NCI-H2171 treated with DMSO at 0.1 percent for 48 hours (cell line): ENCODE measurements at places on chromosomes 3 and 15.

GRCh38 chr3:59244343-59244742 is 194.5 kb upstream of the CFAP20DC start:
- no peak for DNase-seq

- no peak for DNase-seq
These were observed 8.8 kb downstream of the EAF1 start for GRCh38 chr3:15436246-15436645.

GRCh38 chr15:44666210-44667038 is 3.0 kb upstream of the SPG11 start:
- DNase-seq: no peak

DNA sequence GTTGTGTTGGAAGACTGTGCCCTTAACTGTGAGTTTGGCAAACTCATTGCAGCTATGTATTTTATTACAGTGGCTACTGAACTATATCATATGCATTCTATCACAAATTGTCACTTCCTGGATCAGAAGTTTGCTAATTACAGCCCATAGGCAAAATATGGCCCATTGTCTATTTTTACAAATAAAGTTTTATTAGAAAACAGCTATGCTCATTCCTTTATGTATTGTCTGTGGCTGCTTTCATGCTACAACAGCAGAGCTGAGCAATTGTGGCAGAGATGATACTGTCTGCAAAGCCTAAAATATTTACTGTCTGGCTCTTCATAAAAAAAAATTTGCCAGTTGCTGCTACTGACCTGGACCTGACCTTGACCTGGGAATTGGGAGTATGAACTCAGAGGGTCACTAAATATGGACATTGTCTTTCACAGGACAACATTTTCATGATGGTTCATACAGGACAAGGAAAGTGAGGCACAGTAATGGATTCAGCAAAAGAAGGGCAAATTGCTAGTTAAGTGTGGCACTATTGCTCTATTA is 316.9 kb downstream of the ZNF621 start:
- no peak for DNase-seq

GRCh38 chr3:71130471-71131374 is 452.8 kb downstream of the FOXP1 start:
- DNase-seq: no peak

DNA sequence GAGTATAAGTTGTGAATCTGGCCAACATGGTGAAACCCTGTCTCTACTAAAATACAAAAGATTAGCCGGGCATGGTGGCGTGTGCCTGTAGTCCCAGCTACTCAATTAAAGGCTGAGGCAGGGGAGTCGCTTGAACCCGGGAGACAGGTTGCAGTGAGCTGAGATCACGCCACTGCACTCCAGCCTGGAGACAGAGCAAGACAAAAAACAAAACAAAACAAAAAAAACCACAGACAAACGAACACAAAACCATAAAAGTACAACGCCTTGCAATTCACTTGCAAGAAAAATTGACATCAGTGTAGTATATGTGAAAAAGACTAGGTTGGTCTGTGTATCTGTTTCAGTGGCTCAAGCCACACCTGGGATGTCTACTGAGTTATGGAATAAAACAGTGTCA is 29.9 kb upstream of the CCDC80 start:
- no peak for DNase-seq

DNA sequence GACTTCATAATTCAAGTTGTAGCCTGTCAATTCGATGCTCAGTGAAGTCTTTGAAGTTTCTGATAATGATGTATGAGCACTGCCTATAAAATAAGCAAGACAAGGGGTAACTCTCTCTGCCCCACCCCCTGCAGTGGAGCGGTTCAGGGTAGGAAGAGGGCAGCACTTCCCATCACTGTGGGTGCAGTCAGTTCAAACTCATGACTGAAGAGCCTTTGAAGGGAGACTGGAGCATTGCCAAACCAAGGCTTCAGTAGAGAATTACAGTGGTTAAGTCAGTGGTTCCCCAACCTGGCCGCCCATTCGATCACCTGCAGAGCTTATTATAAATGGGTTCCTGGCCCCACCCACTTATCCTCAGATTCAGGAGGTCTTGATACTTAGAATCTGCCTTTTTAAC is 190.6 kb downstream of the SHQ1 start:
- DNase-seq: no peak
